ENCODE measurements at places on chromosomes 16 and 17.

GRCh38 chr17:39187152-39187830 lies 10.2 kb downstream of the CACNB1 start:
- DNase-seq: no peak

DNA sequence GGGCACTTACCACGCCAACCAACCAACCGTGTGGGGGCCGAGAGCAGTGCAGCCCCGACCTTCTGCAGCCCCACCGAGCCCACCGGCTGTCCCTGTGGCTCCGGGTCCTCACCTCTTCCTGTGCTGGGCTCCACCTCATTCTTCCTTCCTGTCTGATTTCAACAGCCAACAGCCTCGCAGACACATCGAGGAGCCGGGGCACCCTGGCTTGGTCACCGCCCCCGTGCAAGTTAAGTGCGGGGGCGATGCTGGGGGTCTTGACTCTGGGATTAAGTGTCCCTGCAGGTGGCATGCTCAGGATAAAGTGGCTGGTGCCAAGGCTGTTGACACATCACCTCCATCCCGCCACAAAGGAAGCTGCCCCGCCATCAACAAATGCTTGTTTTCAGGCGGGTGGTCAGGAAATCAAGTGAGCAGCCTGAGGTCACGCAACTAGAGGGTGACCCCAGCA lies at the start of gene NLRC3:
TSS of gene NLRC3 (minus strand) at position 102 of the 451 bp plus-strand sequence. CDS start 12,367 bp downstream, outside the sequence.
- DNase-seq: no peak

- no peak for DNase-seq
Observed at GRCh38 chr17:35297666-35298065, 54.8 kb downstream of the SLFN5 start.

DNA sequence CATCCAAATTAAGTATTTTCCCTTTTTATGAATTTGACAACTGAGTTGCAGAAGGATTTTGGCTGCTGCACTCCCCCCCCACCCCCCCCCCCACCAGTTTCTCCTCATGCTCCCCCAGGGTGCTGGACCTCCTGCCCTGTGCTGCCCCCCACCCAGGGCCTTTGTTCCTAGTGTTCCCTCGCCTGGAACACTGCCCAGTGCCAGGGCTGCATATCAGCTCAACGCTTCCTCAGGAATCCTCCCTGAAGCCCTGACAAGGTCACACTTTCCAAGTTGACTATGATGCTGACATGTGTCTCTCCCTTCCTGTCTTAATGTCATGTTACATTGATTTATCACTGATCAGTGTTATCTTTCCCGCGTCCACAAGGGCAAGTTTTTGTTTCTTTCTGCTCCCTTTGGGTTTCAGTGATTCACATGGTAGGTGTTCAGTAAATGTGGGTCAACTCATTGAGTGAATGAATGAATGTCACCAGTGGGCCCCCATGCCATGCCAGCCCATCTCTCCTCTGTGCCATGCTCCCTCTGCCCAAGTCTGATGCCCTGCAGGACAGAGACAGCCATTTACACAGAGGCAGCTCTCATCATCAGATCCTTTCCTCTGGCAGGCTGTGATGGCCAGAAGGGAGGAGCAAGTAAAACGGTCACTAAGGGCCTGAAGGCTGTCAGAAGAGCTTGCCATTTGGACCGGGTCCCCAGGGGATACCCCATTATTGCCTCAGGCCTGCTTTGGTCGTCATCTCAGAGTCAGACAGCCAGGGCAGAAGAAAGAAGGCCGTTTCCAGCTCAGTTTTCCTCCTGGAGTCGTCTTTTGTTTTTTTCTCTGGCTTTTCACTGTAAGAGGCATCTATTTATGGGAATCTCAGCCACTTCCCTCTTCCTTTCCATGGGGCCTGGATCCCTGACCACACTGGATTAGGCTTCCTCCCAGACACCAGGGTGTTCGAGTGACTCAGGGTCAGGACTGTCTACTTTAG lies 386.2 kb downstream of the SNX29 start:
- DNase-seq: peak; percentile 48

GRCh38 chr16:67661101-67661761 lies 471 bp downstream of the PARD6A start:
- no peak for DNase-seq

- DNase-seq: no peak
Observed at GRCh38 chr16:50609471-50609870, 61.3 kb downstream of the NKD1 start.

DNA sequence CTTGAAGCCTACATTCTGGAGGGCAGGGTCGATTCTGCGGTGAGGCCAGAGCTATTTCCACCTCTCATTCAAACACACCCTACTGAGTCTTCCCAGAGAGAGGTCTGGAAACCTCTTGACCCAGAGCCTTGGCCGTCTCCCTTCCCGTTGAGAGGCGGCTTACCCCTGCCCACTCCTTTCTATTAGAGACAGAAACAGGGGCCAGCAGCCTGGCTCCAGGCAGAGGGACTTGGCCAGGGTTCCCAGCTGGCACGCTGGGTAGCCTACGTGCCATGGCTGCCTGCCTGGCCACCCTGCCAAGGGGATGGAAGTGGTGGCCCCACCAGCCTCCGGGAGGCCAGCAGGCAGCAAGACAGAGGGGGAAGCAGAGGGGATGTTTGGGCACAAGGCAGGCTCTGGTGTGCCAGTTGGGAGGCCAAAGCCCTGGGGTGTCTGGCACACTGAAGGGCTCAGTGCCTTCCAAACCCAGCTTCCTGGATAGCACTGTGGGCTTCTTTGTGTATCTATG lies 6.0 kb downstream of the STAC2 start:
- DNase-seq: peak; percentile 54

DNA sequence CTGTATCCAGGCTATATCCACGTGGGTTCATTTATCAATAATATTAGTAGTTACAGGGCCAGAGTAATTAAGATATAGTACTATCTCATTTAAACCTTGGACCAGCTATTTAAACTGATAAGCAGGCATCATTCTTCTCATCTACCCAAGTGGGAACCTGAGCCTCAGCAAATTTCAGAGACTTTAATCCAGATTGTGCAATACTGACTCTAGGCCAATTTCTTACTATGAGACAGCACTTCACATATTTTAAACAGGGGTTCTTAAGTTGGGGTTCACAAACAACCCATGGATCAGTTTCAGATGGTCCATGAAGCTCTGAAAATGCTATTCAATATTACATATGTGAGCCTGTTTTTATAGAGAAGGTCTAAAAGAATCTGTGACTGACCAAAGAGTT lies 302.7 kb upstream of the PSMD7 start:
- DNase-seq: no peak

DNA sequence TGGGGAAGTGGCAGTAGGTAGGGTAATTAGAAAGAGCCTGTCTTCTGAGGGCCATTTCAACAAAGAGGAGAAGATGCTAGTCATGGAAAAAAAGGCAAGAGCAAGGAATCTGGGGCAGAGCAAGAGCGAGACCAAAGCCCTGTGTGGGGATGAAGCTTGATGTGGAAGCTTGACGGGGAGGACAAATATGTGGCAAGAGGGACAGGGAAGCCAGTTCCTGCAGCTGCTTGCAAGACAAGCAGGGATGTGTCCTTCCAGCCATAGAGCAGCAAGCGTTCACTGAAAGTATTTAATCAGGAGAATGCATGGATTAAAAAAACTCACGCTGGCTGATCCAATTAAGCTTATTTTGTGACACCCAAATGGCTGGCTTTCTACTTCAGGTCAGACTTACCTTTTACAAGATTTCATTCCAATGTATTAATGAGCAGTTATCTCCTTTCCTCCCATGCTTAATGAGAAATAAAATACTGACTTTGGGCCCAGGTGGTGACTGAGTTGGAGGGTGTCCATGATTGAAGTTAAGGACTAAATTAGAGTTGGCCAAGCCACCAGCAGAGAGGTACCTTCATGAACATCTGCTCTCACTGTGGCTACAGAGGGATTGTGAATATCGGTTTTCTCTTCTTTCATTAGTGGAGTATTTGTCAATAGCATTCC lies 76.8 kb downstream of the ABCA8 start:
- no peak for DNase-seq

GRCh38 chr16:15482068-15482747 lies 47.8 kb downstream of the BMERB1 start:
- peak; percentile 68 for DNase-seq

DNA sequence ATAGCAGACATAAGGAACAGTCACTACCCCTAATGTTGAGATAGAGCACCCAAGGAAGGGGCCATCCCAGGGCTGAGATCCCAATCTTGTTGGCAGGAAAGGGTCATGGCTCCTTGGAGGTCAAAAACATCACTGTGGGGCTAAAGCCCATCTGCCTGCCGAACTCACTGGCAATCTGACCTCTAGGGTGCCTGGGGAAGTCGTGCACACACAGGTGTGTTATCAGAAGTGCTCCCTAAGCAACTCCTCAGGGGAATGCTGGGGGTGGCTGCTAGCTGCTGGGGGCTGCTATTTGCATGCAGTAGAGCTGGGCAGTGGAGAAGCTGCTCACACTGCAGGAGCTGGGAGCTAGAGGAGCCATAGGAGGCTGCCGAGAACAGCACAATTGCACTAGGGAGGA lies 47.5 kb upstream of the PHOSPHO1 start:
- no peak for DNase-seq

GRCh38 chr17:76816590-76817135 lies 51.5 kb upstream of the MGAT5B start:
- DNase-seq: peak; percentile 47

GRCh38 chr16:58056580-58056979 lies 31.0 kb downstream of the MMP15 start:
- DNase-seq: no peak

DNA sequence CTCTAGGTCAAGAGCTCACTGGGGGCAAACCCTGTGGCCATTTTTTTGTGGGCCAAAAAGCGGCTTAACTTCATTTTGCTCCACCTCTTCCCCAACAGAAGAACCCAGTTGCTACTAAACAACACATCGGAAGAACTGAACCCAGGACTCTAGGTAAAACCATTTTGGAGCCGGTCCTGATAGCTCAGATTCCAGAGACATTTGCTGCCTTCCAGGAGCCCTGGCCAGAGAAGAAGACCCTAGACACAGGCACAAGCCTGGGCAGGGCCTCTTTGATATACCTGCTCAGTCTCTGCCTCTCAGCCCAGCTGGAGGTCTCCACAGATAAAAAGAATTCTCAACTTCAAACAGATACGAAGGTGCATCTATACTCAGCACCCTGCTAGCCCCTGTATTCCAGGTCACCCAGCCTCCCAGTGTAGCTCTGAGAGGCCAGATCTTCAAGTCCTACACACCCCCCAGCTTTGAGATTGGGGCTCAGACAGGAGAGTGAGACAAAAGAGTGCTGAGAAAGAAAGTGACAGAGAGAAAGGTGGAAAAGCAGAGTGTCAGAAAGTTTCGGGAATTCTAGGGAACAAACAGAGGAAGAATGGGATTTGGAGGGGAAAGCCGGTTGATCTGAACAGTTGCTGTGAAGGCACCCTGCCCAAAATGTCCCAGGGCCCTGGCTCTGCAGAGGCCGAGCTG lies 6.6 kb upstream of the HOXB9 start:
- no peak for DNase-seq

GRCh38 chr17:70308618-70309017 lies 139.3 kb downstream of the KCNJ2 start:
- DNase-seq: no peak

- DNase-seq: no peak
Observed at GRCh38 chr17:17236295-17237025, 508 bp downstream of the FLCN start.

DNA sequence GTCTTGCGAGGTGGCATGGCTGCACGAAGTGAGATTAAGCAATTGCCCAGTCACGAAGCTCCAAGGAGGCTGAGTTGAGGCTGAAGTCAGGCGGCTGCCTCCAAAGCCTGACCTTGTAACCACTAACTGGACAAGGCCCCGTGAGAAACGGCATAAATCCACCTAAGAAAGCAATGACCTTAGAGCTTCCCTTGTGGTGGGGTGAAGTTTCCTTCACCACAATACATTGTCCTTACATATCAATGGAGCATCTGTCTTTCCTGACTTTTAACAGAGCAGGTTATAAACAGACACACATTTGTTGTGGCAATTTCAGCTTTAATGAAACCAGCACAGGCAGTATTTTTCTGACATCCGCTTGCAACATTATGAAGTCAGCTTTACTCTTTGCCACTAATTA lies 2.5 kb upstream of the MED9 start:
- no peak for DNase-seq

- no peak for DNase-seq
Observed at GRCh38 chr16:10169904-10170410, 12.3 kb downstream of the GRIN2A start.

DNA sequence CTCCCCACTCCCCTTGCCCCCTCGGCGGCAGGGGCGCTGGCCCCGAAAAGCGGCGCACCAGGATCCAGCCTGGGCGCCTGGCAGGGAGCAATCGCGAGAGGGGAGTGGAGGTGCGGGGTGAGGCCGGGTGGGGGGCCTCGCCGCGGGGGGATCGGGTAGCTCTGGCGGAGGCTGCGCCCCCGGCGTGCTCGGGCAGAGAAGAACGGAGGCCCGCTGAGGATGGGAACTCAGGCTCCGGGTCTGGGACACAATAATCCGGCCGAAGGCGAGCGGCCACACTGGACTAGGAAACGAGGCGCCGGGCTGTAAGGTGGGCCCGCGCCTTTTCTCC lies 721 bp upstream of the PCGF2 start:
- no peak for DNase-seq

- DNase-seq: no peak
Observed at GRCh38 chr16:50367777-50368409, 895 bp downstream of the BRD7 start.

GRCh38 chr16:79165506-79165905 lies 435.0 kb downstream of the MAF start:
- no peak for DNase-seq

- no peak for DNase-seq
Observed at GRCh38 chr16:67164599-67165061, at the start of gene HSF4. Gene HSF4, plus strand, starts transcription at chr16:67164745. Its CDS starts 67 bp downstream, at chr16:67164812.

DNA sequence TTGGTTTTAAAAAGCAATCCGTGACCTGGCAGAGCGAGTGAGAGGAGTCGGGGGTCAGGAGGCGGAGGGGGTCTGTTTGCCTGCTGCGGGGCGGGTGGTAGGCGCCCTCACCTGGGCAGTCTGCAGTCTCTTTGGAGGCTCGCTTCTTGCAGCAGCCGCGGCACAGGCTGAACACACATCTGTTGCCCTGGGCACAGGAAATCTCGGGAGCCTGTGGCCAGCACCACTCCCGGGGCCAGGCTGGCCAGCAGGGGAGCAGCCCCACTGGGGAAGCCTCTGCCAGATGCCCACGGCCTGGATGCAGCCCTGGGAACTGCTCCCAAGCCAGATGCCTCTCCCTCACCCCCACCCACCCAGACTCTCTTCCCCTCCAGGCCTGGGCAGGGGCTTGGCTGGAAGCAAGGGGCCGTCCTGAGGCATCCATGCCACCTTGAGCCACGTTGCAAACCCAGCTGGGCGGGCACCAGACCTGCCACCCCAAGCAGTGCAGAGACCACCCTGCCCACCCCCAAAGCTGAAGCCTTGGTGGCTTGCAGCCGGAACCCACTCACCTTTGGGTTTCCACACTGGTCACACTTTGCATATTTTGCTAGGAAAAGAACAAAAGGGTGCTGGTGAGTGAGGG lies 6.6 kb downstream of the GPS1 start:
- DNase-seq: no peak

DNA sequence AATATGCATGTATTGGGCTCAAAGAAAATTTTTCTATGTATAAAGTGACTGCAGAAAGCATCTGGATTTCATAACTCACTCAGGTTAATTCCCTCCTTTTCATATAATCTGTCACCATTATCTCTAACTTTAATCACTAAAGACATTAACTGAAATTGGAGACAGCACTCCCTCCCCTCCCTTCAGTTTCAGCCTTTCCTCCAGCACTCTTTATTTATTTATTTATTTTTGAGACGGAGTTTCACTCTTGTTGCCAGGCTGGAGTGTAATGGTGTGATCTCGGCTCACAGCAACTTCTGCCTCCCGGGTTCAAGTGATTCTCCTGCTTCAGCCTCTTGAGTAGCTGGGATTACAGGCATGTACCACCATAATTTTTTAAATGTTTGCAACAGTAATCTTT lies 43.1 kb downstream of the CDH8 start:
- DNase-seq: no peak
